GM12865 (cell line): ENCODE measurements at places on chromosomes 3 and 15.
A peak's percentile ranks its signal among the peaks of the same experiment; 100 is the strongest.

DNA sequence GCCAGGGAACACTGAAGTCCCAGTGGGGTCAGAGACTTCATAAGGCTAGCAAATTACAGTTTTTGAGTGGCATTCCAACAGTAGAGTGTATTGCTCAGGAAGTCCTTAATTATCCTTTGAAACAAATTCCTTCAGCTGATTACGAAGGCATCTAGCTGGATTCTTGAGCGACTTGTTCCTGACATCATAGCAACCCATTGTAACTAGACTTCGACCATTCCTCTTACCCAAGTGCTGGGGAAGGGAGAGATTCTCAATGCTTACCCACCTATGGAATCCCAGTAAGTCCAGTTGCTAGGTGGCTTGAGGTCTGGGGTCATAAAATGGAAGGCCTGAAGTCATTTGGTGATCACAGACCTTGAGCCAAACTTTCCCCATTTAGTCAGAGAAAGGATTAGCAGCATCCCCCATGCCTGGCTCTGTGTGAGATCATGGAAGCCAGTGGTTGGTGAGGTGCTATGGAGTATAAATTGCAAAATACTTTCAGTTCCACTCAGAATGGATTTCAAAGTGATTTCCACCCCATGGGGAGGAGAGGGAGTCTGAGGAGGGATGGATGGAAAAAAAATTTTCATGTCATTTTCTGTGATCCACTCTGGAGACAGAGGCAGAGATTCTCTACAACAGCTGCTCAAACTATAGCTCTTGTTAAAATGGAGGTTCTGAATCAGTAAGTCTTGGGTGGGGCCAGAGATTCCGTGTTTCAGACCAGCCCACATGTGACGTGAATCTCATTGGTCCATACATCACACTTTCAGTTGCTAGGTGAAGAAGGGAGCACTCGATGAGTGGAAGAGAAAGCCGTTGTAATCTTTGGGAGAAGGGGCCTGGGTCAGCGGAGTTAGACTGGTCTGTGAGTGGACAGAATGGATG, 45.7 kb downstream of the CD86 start:
- DNase-seq = peak; percentile 90

DNA sequence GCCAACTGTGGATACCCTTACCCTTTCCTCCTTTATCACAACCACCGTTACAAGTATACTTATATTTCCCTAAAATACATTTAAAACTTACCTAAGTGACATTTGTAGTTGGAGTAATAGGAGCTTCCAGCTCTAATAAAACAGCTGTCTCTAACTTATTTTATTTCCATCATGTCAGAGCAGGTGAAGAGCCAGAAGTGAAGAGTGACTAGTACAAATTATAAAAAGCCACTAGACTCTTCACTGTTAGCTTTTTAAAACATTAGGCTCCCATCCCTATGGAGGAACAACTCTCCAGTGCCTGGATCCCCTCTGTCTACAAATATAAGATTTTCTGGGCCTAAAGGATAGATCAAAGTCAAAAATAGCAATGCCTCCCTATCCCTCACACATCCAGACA, 102.3 kb downstream of the MME start:
- DNase-seq = no peak

DNA sequence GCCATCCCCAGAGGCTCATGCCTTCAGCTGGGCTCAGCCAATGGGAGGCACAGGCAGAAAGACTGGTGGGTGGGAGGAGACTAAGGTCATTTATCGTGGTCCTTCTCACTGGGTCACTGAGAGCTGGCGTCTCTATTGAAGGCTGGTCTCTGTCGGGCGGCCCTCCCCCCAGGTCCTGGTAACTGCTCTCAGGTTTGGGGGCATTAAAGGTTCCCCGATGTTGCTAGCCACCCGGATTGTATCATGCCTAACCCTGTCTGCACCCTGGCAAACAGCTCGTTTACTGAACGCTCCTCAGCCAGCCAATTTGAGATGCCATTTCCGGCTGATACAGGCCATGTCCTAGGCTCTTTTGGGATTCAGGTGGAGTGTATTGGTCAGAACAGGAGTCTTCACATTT, 10.5 kb downstream of the SELENOS start:
- no peak for DNase-seq

DNA sequence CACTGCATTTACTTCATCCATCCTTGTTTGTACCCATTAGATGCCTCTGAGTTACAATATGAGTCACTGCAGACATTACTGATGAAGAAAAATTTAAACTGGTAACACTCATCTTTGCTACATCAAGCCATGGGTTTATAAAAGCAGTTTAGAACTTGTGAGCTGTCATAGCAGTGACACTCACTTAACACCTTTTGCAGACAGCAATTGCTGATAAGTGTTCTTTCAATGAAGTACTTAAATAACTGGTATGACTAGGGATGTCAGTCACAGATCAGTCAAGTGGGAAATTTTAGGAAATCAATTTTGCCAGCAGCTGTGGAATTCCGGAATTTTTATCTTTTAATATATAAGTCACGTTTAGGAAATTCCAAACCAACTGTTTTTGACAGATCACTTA, 643.0 kb downstream of the TBL1XR1 start:
- DNase-seq = no peak

DNA sequence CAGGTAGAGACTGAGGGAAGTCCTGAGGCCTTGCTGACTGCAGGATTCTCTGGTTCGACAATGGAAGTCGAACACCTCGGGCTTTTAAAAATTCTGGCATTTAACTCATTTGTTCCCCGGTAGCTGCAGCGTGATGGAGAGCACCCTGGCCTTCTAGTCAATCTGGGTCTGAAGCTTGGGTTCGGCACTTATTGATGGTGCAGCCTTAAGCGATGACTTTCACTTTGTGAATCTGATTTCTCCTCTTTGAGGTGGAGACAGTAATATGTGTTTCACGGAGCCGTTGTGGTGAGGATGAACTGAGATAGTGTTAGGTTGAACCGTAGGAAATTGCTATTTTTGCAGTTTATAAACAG, 621 bp upstream of the PARP6 start:
- DNase-seq = no peak

- DNase-seq = no peak
Measured at GRCh38 chr3:13785853-13786436, 93.9 kb downstream of the WNT7A start.

DNA sequence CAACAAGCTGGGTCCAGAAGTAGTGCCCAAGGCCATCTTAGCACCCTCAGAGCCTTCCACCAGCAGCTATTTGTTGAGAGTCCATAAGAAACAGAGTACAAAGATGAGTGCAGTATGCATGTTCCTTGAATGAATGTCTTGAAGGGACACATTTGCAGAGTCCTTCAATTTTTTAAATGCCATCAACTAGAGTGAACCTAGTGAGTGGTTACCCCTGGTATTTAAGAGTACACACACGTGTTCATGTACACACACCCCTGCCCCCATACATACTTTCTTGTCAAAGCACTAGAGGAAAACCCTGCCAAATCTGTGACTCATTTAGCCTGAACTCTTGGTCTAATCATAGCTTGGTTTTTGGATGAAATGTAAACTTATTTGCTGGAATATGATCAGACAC, 84.5 kb upstream of the GALNT15 start:
- no peak for DNase-seq

DNA sequence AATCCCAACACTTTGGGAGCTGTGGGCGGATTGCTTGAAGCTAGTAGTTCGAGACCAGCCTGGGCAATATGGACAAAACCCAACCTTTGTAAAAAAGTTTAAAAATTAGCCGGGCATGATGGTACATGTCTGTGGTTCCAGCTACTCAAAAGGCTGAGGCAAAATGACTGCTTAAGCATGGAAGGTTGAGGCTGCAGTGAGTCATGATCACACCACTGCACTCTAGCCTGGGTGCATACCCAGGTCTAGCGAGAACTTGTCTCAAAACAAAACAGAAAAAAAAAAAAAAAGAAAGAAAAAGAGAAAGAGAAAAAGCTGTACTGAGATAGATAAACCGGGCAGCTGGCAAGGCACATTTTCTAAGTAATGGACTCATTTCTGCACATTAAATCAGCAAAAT, 10.6 kb downstream of the ARPP19 start:
- peak; percentile 91 for DNase-seq

DNA sequence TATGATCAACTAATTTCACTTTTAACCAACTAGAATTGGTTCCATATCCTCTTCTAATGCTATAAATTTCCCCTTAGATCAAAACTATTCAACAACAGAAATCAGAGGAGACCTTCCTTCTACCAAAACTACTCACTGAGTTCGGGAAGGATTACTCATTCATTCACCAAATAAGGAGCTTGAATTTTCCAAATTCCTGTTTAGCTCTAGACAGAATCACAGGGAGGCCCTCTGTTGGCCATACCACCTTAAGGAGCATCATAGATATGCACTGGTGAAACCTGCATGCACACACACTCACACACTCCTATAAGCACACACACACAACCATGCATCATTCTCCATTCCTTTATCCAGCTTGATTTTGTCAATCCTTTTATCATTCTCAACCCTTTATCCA, 49.0 kb downstream of the SUCLG2 start:
- DNase-seq = no peak

DNA sequence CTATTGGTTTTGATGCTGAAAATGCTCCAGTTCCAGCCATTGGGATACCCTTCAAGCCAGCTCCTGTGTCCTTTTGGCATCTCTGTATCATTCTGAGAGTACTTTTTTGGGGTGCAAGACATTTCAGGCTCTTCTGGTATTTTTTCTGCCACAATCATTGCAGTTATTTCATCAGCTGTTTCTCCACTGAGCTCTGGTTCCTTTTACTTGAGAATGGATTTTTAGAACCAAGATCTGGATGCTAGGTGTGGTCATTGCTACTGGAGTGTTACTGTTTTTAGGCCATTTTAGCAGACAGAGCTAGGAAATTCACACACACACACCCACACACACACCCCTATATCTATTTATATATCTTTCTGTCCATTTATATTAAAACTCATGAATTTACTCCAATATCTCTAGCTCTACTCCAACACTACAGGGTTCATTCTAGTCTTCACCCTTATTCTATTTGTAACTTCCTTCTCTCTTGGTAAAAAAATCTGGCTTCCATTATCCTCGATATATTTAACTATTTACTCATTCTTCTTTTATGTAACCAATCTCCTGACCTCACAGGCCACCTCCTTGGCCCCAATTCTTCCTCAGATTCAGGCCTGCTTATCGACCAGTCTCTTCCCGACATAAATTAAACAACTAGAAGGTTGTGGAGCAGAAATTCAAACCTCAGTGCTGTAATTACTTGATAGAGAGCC, 17.0 kb downstream of the SLC35G2 start:
- DNase-seq = no peak

DNA sequence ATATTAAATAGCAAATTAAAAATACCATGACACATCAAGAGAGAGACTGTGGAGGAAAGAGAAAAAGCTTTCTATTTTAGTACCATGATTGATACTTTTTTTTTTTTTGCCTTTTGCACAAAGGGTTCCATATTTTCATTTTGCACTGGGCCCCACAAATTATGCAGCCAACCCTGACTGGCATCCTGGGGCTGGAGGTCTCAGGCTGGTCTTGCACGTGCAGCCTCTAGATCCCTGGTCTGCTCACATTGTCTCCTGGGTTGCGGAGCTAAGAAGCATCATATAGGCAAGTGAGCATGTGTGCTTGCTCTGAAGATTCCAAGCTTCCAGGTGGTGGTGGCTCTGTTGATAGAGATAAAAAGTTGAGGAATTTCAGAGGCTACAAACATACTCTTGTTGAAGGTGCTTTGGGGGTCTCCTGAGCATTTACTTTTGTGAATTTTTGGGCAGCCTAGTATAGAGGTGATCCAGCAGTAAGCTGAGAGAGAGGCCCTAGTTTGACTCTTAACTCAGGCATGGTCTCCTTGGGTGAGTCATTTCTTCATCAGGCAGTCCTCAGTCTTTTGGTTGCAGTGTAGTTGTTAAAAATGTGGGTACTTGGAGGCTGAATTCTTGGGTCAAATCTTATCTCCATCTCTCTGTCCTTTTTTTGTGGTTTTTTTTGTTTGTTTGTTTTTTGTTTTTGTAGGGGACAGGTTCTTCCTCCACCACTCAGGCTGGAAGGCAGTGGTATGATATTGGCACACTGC, 31.3 kb downstream of the SMAD3 start:
- DNase-seq = peak; percentile 45

DNA sequence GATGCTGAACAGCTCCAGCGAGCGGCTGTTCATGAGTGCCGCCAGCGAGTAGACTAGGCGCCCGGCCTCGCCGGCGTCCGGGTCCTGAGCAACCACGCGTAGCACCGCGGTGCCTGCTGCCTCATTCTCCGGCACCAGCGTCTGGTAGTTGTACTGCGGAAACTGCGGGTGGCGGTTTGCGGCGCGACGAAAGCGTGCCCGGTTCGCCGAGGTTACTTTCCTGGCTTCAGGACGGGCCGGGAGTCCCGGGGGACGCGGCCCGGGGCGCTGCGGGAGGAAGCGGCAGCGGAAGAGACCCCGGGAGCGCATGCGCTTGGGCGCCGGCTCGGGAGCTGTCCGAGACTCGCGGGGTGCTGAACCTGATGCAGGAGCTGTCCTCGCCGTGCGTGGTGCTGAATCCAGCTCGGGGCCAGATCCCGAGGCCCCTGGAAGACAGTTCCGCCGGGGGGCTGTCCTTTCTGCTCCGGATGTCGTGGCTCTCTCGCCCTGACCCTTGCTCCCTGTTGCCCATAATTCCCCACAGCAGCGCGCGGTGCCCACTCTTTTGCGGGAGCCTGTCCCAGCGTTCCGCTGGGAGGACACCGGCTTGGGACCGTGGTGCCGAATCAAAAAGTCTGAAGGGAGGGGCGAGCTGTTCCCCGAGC, 1.1 kb downstream of the CELSR3 start:
- peak; percentile 70 for DNase-seq

GRCh38 chr3:142459929-142460328, 12.1 kb upstream of the XRN1 start:
- DNase-seq = no peak

- peak; percentile 67 for DNase-seq
Measured at GRCh38 chr15:51750792-51751696, at the start of gene TMOD2. Gene TMOD2 (plus strand): TSS chr15:51751597. CDS start chr15:51766442, 14,845 bp downstream.

GRCh38 chr3:45943207-45943846, at the start of gene CXCR6:
Gene CXCR6 (plus strand): TSS chr3:45943464. CDS start chr3:45946482, 3,018 bp downstream.
- no peak for DNase-seq

DNA sequence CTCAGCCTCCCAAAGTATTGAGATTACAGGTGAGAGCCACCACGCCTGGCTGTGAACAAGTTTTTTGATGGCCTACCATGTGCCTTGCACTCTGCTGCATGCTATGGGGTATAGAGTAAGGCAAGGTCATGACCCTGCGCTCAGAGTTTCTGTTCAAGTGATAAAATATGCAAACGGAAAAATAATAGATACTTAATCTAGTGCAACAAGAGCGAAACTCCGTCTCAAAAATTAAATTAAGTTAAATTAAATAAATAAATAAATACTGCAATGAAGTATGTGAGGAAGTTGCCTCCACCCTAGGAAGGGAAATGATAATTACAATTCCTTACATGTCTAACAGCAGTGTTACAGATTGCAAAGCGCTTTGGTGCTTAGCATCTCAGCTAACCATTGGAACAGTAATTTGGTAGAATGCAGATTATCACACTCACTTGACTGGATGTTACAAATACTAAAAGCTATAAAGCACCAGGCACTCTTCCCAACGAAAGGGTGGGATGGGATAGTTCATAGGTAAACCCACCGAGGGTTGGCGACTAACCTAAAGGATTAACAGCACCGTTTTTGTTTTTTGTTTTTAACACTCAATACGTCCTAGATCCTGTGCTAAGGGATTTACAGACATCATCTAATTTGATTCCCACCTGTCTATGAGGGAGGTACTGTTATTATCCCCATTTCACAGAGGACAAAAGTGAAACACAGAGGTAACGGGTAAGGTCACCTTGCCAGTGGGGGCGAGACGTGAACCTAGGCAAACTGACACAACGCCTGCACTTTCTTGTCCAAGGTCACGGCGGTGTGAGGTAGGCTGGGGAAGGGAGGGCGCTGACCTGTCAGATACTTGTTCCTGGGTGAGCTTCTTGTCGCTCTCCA, 793 bp upstream of the FANCD2 start:
- no peak for DNase-seq

- DNase-seq = no peak
Measured at GRCh38 chr15:41838400-41838897, at the start of gene PLA2G4B. Gene PLA2G4B (plus strand): TSS chr15:41838847. CDS start chr15:41838914, 67 bp downstream.
